ENCODE measurements at places on chromosomes 5 and 9.

DNA sequence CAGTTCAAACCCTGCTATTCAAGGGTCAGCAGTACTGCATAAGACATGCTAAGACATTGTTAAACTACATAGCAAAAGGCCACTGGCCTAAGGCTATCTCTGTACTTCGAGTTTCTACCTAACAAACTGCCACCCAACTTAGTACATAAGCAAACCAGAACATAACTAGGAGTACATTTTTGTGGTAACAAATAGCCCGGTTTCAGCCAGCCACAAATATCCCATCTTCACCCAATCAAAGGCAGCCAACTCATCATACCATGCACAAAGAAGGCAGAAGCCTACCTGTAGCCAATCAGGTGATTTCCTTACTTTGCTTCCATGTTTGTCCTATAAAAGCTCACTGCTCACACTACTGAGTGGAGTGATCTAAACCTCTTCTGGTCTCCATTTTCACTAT lies 201.4 kb downstream of the SMARCA2 start:
- no peak for DNase-seq

GRCh38 chr9:133456409-133456808 lies 3.4 kb upstream of the CACFD1 start:
- no peak for DNase-seq

- no peak for DNase-seq
Measured at GRCh38 chr5:22053195-22053594, 799.9 kb downstream of the CDH12 start.

DNA sequence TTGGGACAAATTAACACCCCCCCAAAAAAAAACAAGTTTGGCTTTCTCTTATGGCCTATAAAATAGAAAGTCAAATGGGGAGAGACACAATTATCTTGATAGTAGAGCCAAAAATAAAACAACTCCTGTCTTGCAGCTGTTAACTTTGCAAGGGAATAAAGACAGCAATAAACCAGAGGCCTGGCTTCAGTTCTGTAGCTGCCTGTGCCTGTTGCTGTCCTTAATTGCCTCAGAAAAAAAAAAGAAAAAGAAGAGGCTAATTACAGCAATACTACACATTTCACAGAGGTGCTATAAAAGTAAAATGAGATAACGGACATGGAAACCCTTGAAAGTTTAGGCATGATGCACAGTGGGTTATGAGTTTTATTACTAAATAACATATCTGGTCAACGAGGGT lies 170.7 kb upstream of the IRX1 start:
- DNase-seq, result no peak

DNA sequence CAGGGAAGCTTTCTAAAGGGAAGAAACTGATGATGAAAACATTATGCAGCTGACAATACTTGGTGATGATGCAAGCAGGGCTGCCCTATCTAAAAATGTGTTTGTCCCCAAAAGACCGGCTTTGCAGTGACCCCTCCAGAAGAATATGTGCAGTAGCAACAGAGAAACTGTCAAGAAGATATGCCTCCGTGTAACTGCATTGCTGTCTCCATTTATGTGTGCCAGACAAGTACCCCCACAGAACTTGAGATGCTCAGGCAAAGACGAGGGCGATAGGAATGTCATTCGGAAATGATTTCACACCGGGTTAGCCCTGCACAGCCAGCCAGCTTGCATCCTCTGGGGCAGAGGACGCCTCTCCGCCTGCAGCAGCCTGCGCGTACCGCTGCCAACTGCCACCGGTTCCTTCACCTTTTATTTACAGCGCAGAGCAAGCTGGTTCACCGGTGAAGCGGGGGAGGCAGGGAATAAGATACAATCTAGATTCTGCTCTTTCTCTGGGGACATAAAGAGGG lies 2.0 kb downstream of the GABBR2 start:
- no peak for DNase-seq

DNA sequence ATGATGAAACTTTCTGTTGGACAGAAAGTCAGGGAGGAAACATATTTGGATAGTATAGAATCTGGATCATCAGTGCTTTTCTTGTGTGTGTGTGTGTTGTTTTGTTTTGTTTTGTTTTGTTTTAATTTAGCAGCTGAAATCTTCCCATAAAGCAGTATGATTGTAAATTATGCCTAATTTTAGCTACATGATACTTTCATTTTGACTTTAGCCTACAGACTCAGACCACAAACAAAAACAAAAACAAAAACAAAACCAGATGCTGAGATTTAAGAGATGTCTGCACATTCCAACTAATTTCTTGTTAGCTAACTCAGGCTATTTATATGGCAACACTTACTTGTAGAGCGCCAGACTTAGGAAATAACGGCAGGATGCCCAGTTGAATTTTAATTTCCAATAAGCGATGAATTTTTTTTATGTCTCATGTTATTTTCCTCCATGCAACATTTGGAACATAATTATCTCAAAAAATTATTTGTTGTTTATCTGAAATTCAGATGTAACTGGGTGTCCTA lies 119.5 kb upstream of the TRPC7 start:
- no peak for DNase-seq

DNA sequence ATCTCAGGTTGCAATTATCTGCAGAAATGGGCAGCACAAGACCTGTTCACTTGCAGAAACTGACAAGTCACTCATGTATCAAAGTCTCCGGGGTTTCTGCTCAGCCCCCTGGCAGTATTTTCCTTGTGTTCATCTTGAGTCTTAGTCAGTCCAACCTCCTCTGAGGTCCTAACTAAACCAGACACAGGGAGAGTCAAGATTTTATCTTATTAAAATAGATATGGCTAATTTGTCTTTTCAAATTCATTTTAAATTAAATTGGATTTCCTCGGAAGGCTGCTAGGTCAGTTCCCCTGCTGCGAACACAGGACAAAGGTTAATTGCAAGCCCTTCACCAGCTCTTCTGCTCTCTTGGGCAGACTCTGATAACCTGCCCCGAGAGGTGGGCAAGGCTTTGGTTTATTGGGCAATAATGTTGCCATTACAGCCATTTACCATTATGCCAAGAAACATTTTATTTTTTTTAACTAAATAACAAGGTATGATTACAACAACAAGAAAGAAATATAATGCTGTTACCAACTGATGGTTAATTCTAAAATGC lies 103.5 kb downstream of the MAPKAP1 start:
- no peak for DNase-seq
